ENCODE measurements at places on chromosomes 5 and 9.

- peak; percentile 27 for DNase-seq
Observed at GRCh38 chr5:178385496-178385890, 152.9 kb upstream of the PHYKPL start.

DNA sequence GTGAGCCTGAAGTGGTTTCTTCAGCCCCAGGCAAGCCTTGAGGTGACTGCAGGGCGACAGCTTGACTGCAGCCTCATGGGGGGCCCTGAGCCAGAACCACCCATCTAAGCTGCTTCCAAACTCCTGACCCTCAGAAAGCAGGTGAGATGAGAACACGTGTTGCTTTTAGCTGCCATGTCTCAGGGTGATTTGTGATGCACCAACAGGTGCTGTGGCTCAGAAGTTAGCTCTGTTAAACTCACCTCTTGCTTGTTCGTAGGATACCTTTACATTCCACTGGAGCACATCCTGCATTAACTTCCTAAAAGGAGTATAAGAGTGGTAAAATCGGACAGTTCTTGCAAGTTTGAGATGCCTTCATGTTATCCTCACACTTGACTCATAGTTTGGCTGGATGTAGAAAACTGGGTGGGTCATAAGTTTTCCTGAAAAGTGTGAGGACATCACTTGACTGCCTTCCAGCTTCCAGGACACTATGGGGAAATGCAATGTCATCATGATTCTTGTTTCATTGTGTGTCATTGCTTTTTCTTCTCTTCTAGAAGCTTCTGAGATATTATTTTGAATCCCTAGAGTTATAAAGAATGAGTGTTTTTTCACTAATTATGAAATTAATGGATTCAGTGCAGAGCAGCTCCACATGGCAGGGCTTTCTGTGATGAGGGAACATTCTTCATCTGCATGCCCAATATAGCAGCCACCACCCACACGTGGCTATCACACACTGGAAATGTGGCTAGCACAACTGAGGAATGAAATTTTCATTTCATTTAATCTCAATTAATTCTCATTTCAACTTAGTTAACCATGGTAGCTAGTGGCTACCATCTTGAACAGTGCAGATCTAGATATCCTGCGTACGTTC, 92.3 kb downstream of the HSD17B3 start:
- DNase-seq, result peak; percentile 84

- DNase-seq, result no peak
Observed at GRCh38 chr5:136992796-136993489, 506.2 kb downstream of the SPOCK1 start.

DNA sequence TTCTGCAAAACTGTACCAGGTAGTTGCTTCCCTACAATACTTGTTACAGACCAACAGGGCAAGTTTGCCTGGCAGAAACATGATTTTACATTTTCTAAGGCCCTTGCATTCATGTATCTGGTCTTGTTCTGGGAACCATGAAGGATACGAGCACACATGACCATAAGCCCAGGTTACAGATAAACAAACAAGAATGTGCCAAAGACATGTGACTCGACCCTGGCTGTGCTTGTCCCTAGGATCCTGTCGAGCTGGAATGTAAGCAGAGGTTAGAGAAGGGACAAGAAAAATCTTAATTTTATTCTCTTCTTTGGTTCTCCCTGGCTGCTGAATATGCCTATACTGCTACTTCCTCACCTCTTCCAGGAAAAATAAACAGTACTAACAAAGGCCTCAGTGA, 32.5 kb downstream of the PTCH1 start:
- no peak for DNase-seq

GRCh38 chr9:37424686-37425297, 2.3 kb downstream of the GRHPR start:
- no peak for DNase-seq

- peak; percentile 97 for DNase-seq
Observed at GRCh38 chr5:74251141-74252035, 389.1 kb downstream of the ENC1 start.

DNA sequence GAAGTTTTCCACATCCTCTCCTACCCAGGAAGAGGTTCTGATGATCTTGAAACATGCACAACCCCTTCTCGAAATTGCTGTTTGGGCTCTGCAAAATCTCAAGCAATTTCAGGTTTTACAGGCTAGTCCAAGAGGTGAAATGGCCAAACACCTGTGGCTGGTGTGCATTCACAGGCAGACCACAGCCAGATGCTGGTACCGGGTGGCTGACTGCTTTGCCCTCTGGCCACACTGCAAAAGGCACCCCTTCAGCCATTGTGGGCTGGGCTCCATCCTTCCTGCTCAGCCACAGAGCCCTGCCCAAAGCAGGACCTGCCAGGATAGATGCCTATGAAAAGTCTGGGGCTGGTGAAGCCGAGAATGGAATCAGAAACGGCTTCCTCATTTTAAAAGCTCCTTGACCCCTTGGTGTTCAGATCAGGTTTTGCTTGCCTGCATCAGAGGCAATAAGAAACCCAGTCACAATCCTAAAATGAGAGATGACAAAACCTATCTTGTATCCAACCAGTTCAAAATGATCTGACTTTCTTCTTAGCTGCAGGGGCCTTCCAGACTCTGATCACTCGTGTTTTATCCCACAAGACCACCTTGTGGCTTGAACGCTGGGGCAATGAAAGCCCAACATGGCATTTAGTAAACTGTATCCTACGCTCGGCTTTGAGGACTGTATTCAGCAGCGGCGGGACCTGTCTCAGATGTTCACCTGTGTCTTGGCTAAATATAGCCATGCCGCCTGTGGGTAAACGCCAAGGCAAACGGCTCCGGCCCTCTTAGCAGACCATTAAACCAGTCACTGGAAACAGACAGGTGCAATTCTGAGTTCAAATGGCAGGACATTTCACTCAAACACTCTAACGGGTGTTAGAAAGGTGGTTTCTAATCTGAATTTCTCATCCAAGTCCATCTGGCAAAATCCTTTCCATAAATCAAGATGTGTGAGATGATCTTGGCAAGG, 49.6 kb downstream of the EPB41L4B start:
- no peak for DNase-seq

DNA sequence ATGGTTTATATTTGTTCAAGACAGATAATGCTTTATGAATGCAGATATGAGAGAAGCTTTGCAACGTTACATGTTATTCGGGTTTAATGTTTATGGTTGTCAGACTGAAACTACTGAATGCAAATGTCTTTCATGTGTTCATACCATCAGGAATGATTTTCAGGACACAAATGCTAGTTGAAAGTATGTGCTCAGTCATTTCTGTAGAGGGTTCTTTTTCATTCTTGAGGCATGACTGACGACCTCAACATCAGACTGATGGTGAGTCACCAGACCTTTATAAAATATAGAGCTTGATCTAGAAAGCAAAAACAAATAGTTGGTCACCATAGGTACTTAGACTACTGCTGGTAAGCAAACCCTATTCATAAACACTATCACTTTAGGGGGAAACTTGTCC, 287.3 kb upstream of the NUDT12 start:
- DNase-seq, result peak; percentile 79

DNA sequence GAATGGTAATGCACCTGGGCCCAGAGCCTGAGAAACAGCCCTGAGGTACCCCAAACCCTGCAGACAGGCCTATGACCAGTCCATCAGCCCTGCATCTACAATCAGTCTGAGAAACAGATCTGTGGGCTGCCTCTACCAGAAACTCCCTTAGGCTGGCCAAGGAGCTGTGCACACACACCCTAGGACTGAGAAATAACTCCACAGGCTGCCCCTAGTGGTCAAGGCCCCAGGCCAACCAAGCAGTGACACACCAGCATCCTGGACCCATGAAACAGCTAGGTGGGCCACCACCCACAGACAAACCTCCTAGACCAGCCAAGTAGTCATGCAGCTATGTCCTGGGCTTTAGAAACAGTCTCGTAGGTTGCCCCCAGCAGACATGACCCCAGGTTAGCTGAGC, 253.6 kb upstream of the VLDLR start:
- DNase-seq, result no peak

DNA sequence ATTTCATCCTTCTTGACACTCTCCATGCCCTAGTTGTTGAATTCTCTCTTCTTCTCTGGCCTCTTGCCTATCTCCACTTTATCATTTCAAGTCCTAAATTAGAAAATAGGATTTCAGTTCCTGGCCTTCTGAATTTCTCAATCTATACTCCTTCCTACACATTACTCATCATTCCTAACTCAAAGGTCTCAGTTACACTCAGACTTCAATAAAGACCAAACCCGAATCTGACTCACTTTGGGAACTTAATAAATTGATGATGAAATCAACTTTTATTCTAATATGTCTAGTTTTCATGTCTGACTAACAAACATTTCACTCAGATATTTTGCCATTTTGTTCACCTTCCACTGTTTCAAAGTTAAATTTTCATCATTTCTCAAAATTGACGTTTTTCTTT, 113.6 kb upstream of the TSLP start:
- DNase-seq, result no peak

- DNase-seq, result no peak
Observed at GRCh38 chr5:58009754-58010153, 450.1 kb downstream of the PLK2 start.

- DNase-seq, result no peak
Observed at GRCh38 chr5:82674671-82675070, 396.5 kb upstream of the RPS23 start.

DNA sequence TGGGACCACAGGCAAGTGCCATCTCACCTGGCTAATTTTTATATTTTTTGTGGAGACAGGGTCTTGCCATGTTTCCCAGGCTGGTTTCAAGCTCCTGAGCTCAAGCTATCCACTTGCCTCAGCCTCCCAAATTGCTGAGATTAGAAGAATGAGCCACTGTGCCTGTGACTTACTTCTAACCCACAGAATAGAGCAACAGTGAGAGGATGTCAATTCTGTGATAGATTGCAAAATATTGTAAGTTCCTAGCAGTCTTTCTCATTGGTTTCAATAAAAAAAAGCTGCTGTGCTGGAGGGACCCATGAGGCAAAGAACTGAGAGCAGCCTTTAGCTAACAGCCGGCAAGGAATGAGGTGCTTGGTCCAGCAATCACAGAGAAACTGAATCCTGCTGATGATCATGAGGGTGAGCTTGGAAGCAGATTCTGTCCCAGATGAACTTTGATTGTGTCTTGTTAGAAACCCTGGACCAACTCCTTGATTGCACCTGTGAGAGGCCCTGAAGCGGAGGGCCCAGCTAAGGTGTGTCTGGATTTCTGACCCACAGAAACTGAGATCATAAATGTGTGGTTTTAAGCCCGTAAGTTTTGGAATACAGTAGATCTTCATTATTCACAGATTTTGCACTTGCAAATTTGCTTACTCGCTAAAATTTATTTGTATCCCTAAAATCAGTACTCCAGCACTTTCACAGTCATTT, 149.7 kb downstream of the GCNT1 start:
- DNase-seq, result no peak

DNA sequence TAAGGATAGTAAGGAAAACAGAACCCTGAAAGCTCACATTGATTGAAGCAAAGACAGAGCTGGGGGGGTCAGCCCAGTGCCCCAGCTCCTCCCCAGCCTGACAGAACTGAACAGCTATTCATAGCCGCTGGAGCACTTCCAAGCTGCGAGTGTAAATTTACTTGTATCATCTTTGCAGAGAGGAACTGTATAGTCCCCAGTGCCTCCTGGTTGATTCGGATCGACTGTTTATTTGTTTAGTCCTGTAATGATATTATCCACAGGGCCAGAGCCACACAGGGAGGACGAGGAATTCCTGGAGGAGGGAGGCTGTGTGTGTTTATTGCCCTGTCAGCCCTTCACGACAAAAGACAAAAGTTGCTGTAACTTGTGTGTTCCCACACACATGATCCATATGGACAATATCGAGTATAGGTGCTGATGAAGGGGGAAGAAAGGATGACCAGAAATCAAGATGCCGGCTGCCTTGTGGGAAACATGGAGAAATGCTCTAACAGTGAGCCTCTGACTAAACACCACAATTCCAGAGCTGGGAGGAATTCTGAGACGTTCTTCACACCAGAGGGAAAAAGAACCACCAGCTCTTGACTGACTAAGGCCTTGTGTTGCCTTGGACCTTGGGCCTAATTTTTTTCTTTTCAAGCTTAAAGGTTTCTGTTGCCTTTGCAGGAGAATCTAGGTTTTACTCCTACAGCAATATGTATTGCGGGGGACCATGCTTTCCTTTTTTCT, 31.1 kb downstream of the FOXD1 start:
- peak; percentile 47 for DNase-seq

GRCh38 chr5:160660132-160660531, 191.9 kb downstream of the ATP10B start:
- no peak for DNase-seq

GRCh38 chr9:131773911-131774379, 34.1 kb upstream of the RAPGEF1 start:
- DNase-seq, result peak; percentile 57

DNA sequence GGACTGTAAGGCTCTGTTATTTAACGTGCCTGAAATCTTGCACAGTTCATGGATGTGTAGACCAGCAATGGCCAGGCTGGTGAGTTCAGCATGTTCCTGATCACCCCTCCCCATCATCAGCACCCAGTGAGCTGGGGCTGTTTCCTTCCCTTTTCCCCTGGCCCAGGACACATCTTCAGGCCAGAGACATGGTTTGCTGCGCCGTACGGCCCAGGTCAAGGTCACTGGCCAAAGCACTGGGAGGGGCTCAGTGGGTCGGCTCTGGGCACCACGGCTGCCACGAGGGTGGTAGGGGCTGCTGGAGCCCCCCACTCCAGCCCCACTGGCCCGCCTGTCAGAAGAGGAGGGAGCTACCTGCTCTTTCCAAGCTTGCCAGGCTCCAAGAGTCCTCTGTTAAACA, 55.9 kb downstream of the SEMA4D start:
- DNase-seq, result no peak

- no peak for DNase-seq
Observed at GRCh38 chr5:100709771-100710170, 174.6 kb downstream of the FAM174A start.

- no peak for DNase-seq
Observed at GRCh38 chr5:12837592-12837991, 933.3 kb upstream of the CTNND2 start.

- DNase-seq, result no peak
Observed at GRCh38 chr5:64417390-64417789, 88.4 kb upstream of the RGS7BP start.

DNA sequence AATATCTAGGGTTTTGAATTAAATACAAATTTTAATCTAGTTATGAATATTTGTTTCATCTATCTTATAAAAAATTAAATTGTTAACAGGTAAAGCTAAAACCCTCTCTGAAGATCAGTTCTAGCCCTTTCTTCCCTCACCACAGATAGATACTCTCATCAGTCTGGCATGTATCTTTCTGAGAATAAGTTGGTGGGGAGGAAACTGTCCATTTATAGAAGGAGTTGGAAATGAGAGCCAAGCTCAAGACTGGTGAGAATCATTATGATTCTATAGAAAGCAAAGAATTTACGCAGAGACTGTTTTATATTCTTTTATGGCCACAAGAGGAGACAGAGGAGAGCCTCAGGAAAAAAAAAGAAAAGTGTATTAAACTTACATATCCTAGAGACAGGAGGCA, 59.0 kb downstream of the STARD4 start:
- no peak for DNase-seq

DNA sequence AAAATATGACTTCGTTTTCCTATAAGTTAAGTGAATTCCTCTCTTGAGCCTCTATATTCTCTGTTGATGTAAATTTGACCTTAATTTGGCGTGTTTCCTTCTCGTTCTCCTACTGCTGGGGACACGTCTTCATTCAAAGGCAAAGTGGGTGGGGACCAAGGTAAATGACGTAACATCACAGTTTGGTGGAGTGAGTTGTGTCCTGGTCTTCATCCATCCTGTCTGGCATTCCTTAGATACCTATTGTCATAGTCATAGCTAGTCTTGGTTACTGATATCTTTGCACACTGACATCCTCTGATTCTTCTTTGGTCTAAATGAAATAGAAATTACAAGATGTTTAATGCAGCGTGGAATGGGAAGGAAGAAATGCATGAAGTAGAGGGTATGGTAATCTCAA, 108.5 kb downstream of the NNT start:
- DNase-seq, result peak; percentile 42

GRCh38 chr9:29449306-29449705, 1876.0 kb upstream of the C9orf72 start:
- DNase-seq, result no peak

All from AG10803 (cell line).